Stimulated activated CD8-positive, alpha-beta memory T cell treated with anti-CD3 and anti-CD28 coated beads, Interleukin-7, amount 100 ng/mL, for 1 hour (primary cell): ENCODE measurements at places on chromosomes 4 and X.

GRCh38 chrX:99795495-99795894 is 614.6 kb downstream of the PCDH19 start:
- DNase-seq = no peak

DNA sequence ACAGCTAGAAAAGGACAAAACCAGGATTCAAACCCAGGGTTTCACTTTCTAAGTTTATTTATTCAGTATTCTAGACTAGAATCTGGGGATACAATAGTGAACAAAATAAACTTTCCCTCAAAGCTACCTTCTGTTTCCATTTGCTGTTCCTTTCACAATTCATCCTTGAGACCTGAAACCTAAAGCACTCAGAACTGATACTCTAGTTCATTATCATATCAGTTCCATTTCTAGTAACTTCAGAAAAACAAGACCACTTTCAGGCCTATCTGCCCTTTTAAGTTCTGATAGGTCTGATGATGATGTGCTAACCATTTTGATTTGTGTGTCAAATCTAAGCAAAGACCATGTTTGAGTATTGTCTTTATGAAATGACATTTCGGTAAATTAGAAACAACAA is 7.8 kb upstream of the XK start:
- no peak for DNase-seq

DNA sequence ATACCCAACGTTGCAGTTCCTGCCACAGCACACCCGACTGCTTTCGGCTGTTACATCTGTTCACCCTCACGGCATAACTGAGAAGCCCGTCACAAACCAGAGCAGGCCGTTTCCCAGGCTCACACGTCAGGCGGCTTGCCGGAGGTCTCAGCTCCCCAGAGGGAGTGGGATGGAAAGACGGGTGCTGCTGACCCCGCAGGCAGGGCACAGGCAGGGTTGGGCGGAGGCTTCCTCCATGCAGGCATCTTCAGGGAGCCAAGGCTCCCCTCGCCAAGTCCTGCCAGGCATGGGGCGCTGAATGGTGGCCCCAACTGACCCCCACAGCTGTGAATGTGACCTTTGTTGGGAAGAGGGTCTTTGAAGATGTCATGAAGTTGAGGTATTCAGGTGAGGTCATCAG is 57.5 kb downstream of the ACOX3 start:
- no peak for DNase-seq

- DNase-seq = no peak
Observed at GRCh38 chr4:108454227-108454626, 166.1 kb upstream of the RPL34 start.

- no peak for DNase-seq
Observed at GRCh38 chrX:131067846-131068745, 9.9 kb downstream of the ARHGAP36 start.
